ENCODE measurements at places on chromosomes 16 and 17.

DNA sequence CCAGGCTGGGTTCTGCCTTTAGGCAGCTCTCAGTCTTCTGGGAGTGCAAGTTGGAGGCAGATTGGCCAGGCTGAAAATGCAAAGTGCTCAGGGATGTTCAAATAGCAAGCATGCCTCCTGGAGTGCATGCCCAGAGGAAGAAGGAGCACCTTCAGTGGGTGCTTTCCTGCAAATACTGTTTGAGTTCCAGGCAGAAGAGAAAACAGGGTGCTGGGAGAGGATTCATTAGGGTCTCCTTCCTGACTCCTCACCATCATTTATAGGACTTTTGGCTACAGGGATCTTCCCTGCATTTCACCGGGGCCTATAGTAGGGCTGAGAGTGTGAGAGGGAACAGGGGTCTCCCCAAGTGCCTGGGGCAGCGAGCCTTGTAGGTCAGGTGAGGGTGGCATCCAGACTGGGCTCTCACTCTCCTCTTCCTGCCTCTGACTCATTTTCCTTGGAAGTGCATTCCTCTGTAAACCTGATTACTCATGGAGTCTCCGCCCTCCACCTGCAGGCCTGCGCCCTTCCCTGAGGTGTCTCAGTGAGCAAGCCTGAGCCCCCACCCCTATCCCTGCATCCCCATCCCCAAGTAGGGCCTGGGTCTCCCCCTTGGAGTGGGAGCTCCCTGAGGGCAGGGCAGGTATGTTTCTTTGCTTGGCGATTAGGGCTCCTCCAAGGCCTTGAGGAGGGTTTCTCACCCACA is 17.1 kb upstream of the TNS4 start:
- DNase-seq, result no peak

- no peak for DNase-seq
Measured at GRCh38 chr16:60310846-60311445, 1576.8 kb upstream of the GOT2 start.

DNA sequence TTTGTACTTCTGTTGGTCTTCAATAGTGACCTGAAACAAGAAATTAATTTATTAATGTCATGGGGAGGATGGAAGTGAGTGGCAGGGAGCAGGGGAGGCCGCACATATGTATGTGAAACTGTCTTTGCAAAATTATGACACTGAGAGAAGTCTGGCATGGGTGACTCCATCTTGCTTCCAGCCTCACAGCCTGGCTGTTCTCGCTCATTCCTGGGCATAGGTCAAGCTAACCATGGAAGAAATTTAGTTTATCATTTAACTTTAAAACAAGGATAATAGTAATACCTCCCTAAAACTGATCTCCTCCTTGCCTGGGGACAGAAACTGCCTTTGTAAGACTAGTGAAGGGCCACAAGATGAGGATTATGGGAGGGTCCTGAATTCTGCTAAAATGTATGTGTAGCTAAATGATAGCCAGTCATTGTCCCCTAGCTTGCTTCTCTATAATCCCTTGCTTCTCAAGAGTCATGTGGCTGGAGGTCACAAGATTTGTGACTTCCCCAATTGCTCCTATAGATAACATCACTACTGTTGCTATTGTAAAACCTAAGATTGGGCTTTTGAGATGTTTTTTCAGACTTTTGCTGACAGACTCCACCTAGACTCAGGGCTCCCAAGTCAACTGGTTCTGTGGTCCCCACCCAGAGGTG is 126.0 kb downstream of the HS3ST3A1 start:
- DNase-seq, result no peak

GRCh38 chr17:55398689-55399088 is 22.9 kb downstream of the MMD start:
- DNase-seq, result no peak

- DNase-seq, result no peak
Measured at GRCh38 chr16:88379694-88380040, 3.1 kb upstream of the ZNF469 start.

DNA sequence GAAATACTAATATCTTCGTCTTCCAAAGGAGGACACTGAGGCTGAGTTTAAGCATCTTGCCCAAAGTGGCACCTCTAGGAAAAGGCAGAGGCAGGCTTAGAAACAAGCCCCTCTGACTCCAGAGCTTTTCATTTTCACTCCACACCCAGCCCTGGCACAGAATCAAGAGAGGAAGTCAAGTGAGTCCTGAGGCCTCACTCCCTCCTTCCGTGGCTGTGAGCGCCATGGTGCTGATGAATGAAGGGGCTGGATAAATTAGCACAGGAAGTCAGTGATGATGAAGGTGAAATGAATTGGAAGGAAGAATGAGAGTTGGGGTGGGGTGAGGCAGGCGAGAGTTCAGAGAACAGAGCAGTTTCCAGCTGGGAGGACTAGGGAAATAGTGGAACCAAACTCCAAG is 179.3 kb downstream of the TMEM132E start:
- DNase-seq, result no peak

- no peak for DNase-seq
Measured at GRCh38 chr17:55284001-55284884, 19.5 kb downstream of the HLF start.

Data from C1 segment of cervical spinal cord (tissue), 14 donors.